ENCODE measurements at places on chromosomes 4 and X.

- no peak for DNase-seq
Measured at GRCh38 chrX:40470830-40471429, 109.8 kb upstream of the ATP6AP2 start.

- DNase-seq: no peak
Measured at GRCh38 chr4:10690185-10690907, 5.8 kb upstream of the CLNK start.

GRCh38 chrX:109773374-109773773 lies 40.3 kb upstream of the ACSL4 start:
- no peak for DNase-seq

DNA sequence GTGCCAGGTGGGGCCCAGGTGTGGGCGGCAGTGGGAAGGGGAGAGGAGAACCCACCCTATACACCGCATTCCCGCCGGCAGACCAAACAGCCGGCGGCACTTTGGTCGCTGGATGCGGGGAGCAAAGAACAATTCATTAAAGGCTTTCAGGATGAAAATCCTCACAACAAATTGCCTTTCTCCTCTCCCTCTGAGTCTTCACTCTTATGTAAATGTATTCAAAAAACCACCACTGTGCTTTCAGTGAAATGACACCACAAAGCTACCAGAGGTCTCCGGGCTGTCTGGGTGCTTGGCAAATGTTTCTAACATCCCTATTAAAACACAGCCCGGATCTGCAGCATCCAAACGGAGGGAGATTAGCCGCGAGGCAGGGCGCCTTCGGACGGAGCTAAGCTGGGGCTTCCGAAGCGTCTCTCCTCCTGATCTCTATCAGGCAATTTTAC lies 171.8 kb upstream of the TBL1X start:
- no peak for DNase-seq

DNA sequence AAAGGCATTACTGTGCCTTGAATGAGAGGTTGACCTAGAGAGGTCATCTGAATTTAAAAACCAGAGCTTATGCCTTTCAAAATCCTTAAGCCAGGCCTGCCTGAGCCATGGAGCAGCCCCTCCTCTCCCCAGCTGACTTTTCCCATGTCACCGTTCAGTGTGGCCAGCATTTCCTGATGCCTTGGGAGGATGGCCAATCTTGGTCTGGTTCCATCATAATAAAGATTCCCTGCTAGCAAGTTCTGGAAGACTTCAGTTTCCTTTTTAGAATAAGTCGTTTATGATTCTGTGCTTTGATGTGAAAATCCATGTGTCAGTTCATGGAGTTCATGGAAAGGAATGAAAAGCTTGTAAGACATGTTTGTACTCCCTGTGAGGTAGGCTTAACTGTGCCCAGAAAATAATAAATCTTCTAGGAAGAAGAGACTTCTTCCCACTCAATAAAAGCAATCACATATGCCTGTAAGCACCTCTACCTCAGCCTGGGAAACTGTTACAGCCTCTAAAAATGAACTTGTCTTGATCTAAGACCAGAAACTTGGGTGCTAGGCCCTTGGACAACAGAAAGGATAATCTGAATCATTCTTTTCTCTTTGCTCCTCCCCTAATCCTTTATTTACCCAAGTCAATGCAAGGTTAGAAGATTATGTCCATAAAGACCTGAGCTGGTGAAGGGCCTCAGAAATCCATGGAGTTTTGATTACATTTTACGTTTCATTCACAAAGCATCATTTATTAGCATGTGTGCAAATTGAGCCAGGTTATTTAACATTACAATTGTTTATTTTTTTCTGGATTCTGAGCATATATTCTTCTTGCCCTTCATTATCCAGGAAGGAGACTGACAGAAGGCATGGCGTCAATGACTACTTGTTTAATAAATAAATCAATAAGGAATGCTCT lies 84.0 kb upstream of the TBC1D9 start:
- no peak for DNase-seq

DNA sequence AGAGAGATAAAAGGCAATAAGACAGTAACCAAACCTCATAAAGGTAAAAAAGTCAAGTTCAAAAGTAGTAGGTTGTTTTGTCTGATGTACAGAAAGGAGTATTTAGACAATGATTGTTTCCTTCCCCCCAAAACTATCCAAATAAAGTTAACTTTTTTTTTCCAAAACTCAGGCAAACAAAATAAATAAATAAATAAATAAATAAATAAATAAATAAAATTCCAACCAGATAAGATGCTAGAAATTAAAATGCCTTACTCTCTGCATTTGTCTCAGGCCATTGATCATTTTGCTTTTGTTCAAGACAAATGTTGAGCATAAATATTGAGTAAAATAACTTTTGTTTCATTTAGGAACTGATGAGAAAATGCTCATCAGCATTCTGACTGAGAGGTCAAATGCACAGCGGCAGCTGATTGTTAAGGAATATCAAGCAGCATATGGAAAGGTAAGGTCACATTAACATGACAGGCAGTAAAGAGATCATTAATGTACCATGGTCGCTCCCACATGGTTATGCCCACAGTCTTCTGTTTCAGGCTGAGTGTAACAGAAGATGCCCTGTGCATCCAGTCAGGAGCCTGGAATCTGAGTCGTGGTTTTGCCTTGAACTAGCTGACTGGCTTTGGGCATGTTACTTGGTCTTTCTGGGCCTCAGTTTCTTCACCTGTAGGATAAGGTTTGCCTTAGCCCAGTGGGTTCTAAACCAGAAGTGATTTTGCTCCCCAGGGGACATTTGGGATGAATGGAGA lies 27.3 kb downstream of the ANXA3 start:
- no peak for DNase-seq

DNA sequence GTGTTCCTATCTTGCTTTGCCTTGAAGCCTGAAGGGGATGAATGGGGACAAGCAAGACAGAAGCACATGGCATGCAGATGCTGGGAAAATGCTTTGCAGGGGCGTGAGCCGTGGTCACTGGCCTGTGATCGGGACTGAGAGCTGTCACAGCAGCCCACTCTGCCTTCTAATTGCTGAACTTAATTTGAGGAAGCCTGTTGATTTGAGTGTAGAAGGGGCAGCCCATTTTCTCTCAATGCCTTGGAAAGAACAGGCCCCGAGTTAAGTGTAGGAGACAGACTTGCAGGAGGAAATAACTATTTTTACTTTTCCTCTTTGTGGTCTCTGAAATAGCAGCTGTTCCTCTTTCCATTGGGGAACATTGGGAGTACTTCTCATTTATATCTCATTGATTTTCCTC lies 26.1 kb upstream of the TBC1D1 start:
- DNase-seq: no peak

DNA sequence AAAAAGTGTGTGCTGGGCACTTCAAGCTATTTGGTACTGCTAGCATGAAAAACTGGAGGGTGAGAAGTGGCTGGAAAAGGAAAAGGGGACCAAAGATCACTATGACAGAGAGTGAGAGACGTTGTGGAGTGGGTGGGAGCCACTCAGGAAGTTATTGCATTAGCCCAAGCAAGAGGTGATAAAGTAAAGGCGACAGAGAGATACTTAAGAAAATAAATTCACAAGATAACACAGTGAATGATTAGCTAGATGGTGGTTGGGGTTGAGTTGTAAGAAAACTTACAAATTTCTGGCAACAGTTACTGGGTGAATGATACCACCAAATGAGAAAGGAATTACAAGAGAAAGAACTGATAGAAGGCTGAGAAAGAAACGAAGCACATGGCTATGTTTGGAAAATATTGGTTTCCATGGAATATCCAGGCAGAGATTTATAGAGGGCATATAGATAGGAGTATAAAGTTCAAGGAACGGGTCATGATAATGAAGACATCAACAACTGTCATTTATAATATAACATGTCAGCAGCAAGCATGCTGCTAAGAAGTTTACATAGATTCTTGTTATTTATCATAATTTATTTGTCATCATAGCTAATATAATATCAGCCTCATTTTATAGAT lies 60.7 kb downstream of the CASK start:
- DNase-seq: no peak
